ENCODE measurements at places on chromosomes 4 and X. TPM values are rescaled to one million over a fixed set of nuclear protein-coding genes. Genes with fewer than 3 reads are reported as not detected.

The NPNT gene
- 0.50 TPM for total RNA-seq

The CDKL2 gene
- total RNA-seq: 1.5 TPM

The SNCA gene
- 2.6 TPM for total RNA-seq

The IKBKG gene
- total RNA-seq: 28.0 TPM

The PGAM4 gene
- 0.57 TPM for total RNA-seq

DNA sequence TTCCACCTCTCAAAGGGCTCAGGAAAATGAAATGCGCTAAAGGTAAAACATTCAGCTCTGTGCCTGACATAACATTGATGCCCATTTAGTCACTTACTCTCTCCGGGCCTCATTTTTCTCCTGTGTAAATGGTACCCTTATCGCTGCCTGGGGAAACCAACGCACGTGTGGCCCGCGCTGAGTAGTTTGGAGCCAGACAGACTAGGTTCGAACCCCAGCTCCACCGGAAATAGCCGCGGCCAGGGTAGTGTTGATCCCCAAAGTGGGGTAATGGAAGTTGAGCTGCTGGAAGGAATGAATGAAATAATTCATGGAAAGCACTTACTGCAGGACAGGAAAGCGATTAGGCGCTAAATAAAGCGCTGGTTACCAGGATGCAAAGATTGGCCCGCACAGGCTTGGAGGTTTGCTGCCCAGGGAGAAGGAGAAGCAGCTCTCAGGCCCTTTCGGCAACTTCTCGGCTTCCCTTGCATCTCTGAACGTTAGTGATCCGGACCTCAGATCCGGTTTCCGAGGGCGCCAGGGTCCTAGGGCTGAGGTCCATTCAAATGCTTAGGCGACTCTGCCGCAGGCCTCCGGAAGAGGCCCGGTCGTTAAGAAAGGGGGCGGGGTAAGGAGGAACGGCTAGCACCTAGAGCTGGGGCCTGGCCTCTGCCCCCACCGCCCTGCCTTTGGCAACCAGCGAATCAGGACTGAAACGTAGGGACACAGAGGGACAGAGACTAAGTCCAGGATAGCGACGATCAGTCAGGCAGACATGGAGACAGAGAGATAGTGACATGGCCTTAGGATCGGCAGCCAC is 13.3 kb downstream of the NKX3-2 start:
- no peak for DNase-seq

DNA sequence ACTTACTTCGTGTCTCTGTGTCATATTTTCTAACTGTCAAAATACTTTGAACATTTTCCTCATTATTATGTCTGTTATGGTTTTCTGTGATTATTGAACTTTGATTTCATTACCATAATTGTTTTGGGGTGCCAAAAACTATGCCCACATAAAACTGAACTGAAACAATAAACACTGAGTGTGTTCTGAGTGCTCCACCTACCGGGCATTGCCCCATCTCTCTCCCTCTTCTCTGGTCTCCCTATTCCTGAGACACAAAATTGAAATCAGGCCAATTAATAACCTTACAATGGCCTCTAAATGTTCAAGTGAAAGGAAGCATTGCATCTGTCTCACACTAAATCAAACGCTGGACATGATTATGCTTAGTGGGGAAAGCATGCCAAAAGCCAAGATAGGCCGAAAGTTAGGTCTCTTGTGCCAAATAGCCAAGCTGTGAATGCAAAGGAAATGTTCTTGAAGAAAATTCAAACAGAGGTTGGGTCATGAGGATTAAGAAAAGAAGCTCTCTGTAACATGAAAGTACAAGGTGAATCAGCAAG is 972.3 kb downstream of the PCDH7 start:
- DNase-seq: peak; percentile 32

DNA sequence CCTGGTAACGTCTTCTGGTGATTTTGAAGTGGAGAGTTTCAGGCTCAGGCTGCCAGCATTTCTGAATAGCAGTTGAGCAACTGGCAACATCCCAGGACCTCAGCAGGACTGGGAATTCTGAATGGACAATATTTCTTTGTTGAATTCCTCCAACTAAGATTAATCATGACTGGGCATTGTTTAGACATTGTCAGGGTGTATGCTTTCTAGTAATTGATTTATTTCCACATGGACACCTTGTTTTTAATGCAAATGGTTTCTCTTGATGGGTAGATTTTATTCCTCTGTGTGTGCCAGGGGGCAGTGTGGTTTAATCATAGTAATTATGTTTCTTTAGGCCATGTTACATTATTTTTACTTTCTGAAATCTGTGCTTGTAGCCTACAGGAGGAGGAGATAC is 1004.7 kb upstream of the LCORL start:
- no peak for DNase-seq

DNA sequence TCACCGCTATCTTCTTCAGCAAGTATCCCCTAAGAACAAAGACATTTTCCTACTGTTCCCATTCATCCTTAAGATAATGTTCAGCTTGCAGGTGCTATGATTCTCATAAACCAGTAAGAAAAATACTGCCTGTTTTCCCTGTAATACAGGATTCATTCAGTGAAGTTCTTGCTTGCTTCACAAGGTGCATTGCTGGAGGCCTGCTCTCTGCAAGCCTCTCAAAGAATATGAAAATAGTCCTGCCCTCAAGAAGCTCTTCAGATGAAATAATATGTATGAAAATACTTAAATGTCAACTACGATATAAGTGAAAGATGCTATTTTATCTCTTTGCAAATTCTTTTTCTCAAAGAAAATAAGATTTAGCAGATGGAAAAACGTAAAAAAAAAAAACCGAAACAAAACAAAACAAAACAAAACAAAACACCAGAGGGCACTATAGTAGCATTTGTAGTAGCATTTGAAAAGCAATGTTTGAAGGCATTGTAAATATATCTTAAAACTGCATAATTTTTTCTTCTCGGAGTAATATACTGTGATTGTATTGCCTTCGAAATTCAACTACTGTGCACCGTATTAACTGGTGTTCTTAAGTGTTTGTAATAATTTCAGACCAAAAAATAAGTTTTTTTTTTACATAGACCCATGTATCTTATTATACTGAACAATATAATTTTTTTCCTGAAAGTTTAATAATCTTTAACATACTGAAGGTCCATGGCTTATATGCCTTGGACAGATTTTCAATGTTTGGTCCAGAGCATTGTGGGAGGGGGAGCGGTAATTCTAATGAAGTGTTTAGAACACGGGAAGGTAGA is 26.0 kb downstream of the ADH4 start:
- peak; percentile 39 for DNase-seq

GRCh38 chr4:173334891-173335752 is 964 bp upstream of the HMGB2 start:
- peak; percentile 97 for DNase-seq

GRCh38 chr4:166655231-166655630 is 579.1 kb downstream of the SPOCK3 start:
- DNase-seq: no peak

GRCh38 chr4:82865592-82865991 is 25.4 kb downstream of the SEC31A start:
- peak; percentile 30 for DNase-seq

DNA sequence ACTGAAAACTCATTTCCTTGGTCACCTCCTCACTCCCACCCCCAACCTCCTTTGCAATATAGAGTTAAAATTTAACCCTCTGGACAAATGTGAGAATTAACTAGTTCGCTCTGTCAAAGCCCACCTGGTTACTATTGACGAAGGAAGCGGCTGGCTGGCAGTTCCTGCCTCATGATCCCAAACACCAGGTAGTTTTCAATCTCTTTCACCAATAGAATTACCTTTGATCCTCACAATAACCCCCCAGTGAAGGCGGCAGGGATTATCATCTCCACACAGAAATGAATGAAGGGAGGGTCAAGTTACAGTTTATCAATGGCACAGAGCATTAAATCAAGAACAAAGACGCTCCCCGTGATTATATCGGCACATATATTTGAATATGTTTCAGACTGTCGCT is 65.7 kb upstream of the TTC29 start:
- DNase-seq: no peak

- DNase-seq: no peak
Measured at GRCh38 chr4:112674376-112674775, 37.4 kb downstream of the LARP7 start.

All from A673 (cell line).